ENCODE measurements at places on chromosomes 11 and 22. TPM values are rescaled to one million over a fixed set of nuclear protein-coding genes. Genes with fewer than 3 reads are reported as not detected.

GRCh38 chr22:22936915-22937656 is 49.5 kb downstream of the IGLL5 start:
- DNase-seq = no peak

DNA sequence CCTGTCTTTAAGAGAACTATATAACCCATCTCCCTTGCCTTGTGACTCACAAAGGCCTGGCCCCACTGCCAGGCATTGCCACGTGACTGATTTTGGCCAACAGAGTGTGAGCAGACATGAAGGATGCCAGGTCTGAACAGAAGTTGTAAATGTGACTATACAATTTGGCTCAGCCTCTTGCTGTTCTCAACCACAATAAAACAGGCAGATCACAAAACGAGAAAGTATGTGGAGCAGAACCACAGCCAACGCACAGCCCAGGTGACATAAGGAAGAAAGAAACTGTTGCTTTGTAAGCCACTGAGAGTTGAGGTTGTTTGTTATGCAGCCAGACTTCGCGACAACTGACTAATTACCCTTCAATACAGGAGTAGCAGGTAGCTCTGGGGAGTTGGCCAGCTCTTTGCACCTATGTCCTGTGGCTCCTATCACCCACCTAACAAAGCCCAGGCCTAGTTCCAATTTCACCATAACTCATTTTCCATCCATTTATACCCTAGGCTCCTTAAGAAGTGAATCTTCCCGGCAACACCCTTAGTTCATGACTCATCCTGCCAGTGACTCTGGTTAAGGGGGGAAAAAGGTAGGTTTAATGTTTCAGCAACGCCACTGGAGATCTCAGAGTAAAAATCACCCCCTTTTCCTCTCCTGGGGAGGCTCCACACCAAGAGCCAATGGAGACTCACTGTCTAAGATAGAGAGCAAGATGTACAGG is 53.7 kb downstream of the GALNT18 start:
- DNase-seq = no peak

- no peak for DNase-seq
Observed at GRCh38 chr11:46296059-46296527, 18.6 kb downstream of the CREB3L1 start.

GRCh38 chr11:124610295-124610694 is 933 bp upstream of the PANX3 start:
- DNase-seq = no peak

DNA sequence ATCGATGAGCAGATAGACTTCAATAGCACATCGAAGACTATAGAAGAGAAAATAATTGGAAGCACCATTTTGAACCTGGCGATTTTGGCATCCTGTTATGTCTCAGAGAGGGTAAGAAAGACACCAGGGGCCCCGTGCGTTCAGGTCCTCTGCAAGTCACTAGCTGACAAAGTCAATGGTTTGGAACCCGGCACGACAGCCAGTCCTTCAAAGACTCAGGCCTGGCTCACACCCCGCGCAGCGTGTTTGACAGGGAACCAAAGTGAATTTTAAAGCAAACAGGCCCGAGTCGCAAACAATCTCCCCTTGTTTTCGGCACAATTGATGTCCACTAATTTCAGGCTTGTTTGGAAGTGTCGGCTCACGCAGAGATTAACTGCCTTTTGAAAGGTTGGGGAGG is 716.6 kb downstream of the BRD1 start:
- no peak for DNase-seq

DNA sequence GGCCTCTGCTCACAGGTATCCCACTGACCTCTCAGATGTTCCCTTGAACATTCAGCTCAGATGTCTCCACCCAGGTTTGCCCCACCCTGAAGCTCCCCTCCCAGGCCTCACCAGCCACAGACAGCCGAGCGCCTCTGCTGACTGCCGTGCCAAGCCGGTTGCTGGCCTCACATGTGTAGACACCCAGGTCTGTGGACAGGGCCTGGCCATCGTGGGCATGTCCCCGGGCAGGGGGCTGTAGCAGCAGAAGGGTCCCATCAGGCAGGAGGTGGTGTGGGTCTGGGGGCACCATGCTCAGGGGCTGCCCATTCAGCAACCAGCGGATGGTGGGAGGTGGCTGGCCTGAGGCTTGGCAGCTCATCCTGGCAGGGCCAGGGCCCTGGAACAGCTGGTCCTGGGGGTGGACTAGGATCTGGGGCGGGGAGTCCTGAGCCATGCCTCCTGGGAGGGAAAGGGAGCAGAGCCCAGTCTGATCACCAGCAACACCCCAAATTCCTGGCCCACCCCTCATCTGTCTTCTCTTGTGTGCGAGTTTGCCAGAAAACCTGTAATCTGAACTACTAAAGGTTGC is 759 bp downstream of the ROBO4 start:
- no peak for DNase-seq

DNA sequence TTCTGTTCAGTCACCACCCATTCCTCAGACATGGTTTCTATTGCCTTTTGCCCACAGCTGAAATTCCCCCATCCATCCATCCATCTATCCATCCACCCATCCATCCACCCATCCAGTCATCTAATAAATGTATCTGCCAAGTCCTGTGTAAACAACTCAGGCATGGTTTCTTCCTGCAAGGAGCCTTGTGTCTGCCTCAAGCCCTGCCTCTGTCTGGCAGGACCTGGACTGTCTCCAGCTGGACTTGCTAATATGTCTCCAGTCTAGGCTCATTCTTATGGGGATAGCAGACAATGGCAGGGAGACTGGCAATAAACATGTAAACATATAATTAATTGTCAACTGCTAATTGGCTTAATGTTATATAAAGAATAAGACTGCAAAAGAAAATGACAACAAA is 64.7 kb upstream of the AMPD3 start:
- DNase-seq = no peak

GRCh38 chr11:62542750-62543567 is 3.6 kb downstream of the AHNAK start:
- DNase-seq = peak; percentile 67

DNA sequence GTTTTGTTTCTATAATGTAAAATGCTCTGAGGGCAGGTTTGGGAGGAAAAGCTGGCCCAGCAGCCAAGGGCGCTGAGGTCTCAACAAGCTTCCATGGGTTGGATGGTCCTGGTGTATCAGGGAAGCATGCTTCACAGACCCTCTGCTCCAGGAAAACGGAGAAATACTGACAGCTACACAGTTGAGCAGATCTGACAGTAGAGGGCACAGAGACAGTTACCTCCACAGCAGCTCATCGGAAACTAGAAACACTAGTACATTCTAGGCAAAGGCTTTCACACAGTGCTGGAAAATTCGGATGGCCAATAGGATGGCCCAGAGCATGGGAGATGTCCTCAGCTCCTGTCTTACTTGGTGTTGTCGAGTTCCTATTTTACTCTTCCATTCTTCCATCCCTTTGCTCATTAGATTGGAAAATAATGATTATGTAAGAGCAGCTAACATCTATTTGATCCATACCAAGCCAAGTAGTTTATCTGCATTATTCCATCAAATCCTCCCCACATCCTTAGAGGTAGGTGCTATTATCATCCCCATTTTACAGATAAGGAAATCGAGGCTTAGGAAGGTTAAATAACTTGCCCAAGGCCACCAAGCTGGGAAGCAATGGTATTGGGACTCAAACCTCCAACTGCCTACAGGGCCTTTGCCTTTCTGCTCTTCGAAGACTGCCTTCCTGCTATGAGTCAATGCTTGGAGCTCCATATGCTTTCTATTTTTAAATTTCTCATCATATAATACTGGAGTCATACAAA is 28.3 kb downstream of the LMO2 start:
- no peak for DNase-seq

DNA sequence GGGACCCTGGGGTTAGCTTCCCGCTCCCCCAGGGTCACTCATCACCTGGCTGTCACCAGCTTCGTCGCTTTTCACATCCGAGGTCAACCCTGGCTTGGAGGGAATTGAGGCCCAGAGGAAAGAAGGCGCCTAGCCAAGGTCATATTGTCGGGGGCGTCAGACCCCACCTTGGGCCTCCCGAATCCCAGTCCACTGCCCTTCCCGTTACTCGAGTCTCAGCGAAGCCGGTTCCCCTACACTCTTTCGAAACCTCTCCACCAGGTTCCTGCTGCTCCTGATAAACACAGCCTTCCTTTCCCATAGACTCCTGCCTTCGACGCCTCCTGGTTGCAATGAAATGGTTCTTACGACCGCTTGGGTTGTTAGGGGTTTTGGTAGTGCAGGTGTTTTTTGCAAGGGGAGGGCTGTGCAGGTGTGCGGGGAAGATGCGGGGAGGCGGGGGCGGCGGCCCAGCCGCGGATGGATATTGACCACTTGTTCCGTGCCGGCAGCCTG is 642 bp downstream of the NAA40 start:
- no peak for DNase-seq

DNA sequence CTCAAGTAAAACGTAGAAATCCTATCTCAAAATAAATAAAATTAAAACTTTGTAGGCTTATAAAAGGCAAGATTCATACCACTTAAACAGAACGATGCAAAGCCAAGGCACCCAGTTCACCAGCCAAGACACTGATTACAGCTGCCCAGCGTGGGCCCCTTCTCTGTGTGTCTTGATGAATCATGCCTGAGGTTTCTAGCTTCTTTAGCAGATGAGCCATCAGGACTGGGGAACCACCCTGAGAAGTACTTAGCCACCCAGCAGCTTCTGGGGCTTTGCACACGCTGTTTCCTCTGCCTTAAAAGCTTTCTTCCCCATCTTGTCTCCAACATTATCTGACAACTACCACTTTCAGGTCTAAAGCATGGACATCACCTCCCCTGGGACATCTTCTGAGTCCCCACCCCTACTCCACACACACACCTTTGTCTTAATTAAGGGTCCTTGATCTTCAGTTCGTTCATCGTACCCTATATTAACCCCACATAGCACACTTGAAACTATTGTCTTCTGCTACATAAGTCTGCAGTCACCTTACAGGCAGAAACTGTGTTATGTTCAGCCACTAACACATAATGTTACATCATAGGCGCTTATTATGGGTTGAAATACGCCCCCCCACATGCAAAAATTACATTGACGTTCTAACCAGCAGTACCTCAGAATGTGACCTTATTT is 8.7 kb upstream of the LAYN start:
- peak; percentile 38 for DNase-seq

DNA sequence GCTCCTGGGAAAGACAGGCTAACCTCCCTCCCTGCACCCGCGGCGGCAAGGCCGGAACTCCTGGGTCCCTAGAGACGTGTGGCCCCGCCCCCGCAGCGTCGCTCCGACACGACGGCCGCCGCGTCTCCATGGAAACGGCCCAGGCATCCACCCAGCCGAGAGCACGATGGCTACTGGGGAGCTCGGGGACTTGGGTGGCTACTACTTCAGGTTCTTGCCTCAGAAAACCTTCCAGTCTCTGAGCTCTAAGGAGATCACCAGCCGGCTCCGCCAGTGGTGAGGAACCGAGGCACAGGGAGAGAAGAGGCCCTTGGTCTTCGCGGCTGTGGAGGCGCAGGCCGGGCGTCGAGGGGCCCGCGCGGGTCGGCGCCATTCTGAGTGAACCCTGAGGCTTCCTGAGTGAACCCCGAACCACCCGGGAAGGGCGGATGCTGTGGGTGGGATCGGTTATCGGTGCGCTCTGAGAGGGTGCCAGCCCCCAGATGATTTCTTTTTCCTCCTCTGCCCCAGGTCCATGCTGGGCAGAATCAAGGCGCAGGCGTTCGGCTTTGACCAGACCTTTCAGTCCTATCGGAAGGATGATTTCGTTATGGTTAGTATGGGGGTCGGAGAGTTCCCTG is at the start of gene CFAP300:
TSS of gene CFAP300 (plus strand) at position 133 of the 620 bp plus-strand sequence. CDS start at position 167, 34 bp downstream.
- peak; percentile 14 for DNase-seq

- DNase-seq = no peak
Observed at GRCh38 chr22:28440592-28441390, 238.8 kb downstream of the TTC28 start.

GRCh38 chr22:29394931-29395581 is 6.7 kb upstream of the AP1B1 start:
- peak; percentile 57 for DNase-seq

GRCh38 chr11:20203831-20204230 is 43.6 kb upstream of the DBX1 start:
- DNase-seq = no peak

- DNase-seq = no peak
Observed at GRCh38 chr22:28002863-28003565, 84.0 kb upstream of the PITPNB start.

- DNase-seq = peak; percentile 82
Observed at GRCh38 chr11:126284829-126285228, 1.9 kb downstream of the TIRAP start.

- no peak for DNase-seq
Observed at GRCh38 chr22:23787600-23787896, 782 bp downstream of the SMARCB1 start.

DNA sequence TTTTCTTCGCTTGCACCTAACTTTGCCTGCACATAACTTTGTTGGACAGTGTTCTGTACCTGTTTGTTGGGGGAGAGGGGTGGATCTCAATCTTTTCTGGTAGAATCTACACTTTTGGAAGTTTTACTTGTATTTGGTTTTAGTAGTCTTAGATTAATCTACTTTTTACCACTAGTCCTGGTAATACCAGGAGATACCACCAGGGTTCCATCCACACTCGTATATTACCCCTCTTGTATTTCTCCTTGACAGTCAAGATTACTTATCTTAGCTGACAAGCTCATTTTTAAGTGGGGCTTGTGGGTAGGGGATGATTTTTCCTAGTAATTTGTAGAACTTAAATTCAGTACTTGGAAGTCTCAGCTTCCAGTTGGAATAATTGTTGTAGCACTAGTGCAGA is 37.3 kb upstream of the TECTA start:
- DNase-seq = no peak

- DNase-seq = no peak
Observed at GRCh38 chr11:129234978-129235377, 42.9 kb upstream of the ARHGAP32 start.

- no peak for DNase-seq
Observed at GRCh38 chr11:128532572-128533091, 54.7 kb downstream of the ETS1 start.

The RIC3 gene
- total RNA-seq = 16.6 TPM

The OR4D5 gene
- not detected for total RNA-seq

The RTN4R gene
- total RNA-seq = 0.89 TPM

The IGF2 gene
- 4.6 TPM for total RNA-seq

The SYT9 gene
- total RNA-seq = not detected

The OR5D16 gene
- total RNA-seq = not detected

The ZP1 gene
- not detected for total RNA-seq

The CALCA gene
- total RNA-seq = not detected

The SAA1 gene
- 6.1 TPM for total RNA-seq

The PANX3 gene
- not detected for total RNA-seq

The SLC25A18 gene
- not detected for total RNA-seq

The SCGB1C1 gene
- not detected for total RNA-seq

The OTOG gene
- total RNA-seq = not detected

All from activated T-cell treated with anti-CD3 and anti-CD28 coated beads, Interleukin-2, amount 50 U/mL, for 4 hours (primary cell).